Activated CD8-positive, alpha-beta memory T cell treated with anti-CD3 and anti-CD28 coated beads for 24 hours (primary cell): ENCODE measurements at places on chromosomes 3 and 15.

GRCh38 chr3:23319366-23320312 lies 116.5 kb downstream of the UBE2E2 start:
- DNase-seq = no peak

DNA sequence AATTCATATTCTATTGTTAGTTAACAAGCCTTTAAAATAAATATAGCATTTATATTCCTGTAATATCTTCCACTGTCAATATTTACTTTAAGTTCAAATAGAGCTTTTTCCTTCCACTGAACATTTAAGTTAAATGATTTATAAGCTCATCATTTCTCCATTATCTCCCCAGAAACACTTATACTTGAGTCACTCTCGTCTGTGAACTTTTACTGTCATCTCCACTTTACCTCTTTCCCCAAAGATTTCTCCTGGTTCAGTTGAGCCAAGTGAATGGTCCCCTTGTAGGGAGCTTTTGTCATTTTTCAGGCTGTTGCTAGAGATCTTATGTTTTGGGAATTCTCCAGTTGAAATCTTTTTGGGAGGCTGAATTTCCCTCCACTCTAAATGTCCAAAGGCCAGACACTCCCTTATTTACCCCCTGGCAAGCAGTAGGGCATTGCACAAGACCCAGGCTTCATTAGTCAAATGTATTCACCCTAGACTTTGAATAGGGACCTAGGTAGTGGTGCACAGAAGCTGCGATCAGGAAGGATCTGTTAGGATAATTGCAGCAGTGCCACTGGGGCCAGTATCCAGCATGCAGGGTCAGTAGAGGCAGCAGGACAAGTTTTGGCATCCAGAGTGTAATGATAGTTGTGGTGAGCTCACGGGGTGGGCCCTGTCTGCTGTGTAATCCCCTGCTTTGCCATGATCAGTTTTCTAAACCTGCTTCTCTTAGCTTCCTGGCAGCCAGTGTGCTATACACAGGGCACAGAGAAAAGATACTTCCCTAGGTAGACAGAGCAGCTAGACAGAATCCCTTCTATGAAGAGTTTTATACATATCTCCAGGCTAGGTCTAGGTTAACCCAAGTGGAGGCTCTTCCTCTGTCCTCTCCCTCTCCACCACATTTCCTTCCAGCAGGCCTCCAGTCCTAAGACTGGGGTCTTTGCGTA lies 356.5 kb upstream of the SLCO3A1 start:
- no peak for DNase-seq

- no peak for DNase-seq
Observed at GRCh38 chr15:46386356-46386755, 751.5 kb downstream of the SQOR start.

- no peak for DNase-seq
Observed at GRCh38 chr3:57048728-57049127, 11.7 kb upstream of the SPATA12 start.

- DNase-seq = no peak
Observed at GRCh38 chr3:65908588-65908987, 130.1 kb downstream of the MAGI1 start.

- no peak for DNase-seq
Observed at GRCh38 chr15:57651445-57651844, 55.1 kb upstream of the POLR2M start.

DNA sequence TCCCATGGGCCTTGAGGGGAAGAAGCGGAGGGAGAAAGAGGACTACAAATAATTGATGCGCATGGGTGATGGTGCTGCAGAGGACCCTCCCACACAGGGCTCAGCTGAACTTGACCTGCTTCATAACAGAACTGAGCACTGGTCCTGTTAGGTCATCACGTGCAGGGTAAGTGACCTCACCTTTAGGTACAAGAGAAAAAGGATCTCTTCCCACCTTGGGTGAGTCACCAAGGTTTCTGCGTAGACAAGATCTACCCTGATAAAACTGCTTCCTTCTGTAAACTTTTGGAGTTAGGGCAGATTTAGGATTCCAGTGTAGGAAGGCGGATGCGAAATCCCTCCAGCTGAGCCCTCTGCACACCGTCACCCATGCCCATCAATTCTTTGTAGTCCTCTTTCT lies 67.1 kb downstream of the FEM1B start:
- DNase-seq = no peak

DNA sequence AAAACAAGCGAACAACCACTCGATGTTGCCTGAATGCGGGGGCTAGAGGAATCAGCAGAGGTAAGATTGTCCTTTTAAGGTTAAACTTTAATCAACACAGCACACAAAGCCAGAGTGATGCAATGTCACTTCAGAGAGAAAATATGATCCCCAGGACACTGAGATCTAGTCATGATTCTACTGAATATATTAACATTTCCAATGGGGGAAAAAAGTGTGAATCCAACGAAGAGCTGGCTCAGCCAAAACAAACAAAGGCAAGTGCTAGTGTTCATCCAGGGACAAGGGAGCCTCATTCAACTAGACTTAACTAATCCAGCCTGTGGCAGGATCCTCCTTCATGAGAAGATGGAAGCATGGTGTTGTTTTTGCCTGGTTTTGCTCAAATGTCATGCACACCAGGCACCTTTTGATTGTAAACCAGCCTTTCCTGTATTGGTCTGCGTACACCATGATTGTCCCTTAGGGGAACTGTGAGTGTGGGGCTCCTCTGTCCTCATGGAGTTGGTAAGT lies 35.8 kb downstream of the SCG5 start:
- DNase-seq = no peak

- DNase-seq = no peak
Observed at GRCh38 chr3:58106640-58107039, 98.4 kb downstream of the FLNB start.

DNA sequence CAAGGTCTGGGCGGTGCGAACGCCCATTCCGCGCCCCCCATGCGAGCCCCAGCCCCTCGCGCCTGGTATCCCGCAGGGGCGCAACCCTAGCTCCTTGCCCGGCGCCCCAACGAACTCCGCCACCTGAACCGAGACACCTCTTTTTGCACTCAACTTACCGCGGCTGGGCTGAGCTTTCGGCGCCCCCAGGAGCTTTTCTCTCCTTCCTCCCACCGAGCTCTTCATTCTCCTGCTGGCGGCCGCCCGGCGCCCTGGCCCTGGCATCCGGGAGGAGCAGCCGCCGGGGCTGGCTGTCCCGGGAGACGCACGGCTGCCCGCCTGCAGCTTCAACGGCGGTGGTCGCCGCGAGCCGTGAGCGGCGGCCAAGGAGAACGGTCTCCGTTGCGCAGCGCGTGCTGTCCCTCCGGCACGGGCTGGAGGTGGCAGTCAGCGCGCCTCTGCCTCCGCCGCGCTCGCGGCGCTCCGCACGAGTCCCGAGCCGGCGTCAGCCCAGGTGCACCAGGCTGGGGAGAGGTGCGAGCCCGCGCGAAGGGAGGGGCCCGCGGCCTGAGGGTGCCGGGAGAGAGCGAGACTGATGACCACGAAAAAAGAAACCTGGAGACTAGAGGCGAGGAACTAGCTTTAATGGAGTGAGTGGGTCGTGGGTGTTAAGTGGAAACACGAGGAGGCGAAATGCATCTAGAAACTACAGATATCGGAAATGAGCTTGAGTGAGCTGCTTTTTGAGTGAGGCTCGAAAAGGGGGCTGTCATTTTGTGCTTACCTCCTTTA lies 621.5 kb upstream of the ZNF385D start:
- DNase-seq = no peak

DNA sequence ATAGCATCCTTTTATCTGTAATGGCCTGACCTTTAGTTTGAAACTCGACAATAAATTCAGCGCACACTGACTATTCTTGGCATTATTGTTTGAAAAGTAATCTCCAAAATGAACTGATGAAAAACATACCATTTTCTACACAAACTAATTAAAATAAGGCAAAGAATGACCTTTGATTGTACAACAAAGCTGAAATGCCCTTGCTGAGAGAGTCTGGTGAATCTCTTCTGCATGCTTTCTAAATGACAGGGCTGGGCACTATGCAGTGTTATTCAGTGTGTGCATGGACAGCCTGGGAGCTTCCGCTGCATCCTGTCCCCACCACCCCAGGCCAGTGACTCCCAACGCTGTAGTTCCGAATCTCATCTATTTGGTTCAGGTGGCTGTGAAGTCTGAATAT lies 530.8 kb downstream of the FOXP1 start:
- no peak for DNase-seq

- no peak for DNase-seq
Observed at GRCh38 chr3:112092496-112093179, 6.4 kb downstream of the C3orf52 start.

DNA sequence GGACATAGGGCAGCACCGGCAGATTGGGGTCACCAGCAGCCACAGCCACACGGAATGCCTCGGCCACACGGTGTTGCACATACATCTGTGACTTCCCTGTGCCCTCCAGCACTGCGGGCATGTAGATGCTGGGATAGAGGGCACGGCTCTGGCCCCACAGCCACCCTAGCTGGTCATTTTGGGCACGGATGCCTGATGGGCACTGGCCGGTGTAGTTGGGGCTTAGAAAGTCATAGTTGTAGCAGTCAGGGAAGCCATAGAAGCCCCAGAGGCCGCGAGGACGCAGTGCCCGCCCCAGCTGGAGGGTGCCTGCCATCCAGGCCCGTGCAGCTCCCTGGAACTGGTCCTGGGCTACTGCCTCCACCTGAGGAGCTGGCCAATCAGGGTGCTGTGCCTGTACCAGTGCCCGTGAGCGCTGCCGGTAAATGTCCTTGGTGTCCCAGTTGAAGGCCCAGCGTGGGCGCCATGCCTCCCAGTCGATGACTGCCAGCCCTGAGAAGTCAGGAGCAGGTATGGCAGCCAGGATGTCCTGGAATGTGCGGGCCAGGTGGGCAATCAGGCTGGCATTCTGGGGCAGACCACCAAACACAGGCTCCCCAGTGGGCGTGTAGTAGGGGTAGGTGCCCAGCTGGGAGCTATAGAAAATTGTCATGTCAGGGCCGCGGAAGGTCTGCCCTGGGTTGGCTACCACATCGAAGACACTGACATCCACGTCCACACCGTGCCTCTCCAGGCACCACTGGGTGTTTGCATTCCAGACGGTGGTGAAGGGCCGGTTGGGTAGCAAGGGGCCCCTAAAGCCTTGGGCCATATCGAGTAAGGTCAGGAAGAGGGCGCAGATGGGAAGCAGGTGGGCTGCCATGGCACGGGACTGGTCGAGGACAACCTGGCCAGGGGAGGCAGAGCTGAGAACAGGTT lies 1.0 kb downstream of the HYAL1 start:
- no peak for DNase-seq

GRCh38 chr3:172415323-172415722 lies 32.9 kb downstream of the GHSR start:
- no peak for DNase-seq

- DNase-seq = no peak
Observed at GRCh38 chr3:87248831-87249230, 21.7 kb downstream of the CHMP2B start.

DNA sequence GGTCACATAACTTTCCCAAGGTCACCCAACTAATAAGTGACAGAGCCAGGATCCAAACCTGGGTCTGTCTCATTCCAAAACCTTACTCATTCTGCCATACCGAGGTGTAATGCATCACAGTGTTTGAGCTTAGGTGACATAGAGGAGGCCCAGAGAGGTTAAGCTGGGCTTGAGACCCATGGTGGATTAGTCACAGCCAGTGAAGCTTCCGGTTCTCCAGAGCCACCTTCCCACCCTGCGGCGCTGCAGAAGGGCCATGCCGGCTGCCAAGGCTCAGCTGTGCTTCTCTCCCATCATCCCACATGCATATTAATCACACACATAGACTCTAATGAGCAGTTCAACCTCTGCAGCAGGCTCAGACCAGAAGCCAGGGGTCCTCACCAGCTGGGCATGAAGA lies 42.2 kb downstream of the SPSB4 start:
- DNase-seq = no peak

GRCh38 chr3:142724682-142725356 lies 985 bp downstream of the TRPC1 start:
- peak; percentile 75 for DNase-seq

DNA sequence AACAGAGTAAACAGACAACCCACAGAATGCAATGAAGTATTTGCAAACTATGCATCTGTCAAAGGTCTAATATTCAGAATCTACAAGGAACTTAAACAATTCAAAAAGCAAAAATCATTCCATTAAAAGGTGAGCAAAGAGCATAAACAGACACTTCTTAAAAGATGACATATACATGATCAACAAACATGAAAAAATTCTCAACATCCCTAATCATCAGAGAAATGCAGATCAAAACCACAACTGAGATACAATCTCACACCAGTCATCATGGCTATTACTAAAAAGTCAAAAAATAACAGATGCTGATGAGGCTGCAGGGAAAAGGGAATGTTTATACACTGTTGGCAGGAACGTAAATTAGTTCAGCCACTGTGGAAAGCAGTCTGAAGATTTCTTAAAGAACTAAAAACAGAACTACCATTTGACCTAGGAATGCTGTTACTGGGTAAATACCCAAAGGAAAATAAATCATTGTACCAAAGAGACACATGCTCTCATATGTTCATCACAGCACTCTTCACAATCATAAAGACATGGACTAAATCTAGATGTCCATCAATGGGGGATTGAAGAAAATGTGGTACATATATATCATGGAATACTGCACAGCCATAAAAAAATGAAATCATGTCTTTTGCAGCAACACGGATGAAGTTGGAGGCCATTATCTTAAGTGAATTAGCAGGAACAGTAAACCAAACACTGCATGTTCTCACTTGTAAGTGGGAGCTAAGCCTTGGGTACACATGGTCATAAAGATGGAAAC lies 393.3 kb upstream of the CBLB start:
- DNase-seq = no peak

DNA sequence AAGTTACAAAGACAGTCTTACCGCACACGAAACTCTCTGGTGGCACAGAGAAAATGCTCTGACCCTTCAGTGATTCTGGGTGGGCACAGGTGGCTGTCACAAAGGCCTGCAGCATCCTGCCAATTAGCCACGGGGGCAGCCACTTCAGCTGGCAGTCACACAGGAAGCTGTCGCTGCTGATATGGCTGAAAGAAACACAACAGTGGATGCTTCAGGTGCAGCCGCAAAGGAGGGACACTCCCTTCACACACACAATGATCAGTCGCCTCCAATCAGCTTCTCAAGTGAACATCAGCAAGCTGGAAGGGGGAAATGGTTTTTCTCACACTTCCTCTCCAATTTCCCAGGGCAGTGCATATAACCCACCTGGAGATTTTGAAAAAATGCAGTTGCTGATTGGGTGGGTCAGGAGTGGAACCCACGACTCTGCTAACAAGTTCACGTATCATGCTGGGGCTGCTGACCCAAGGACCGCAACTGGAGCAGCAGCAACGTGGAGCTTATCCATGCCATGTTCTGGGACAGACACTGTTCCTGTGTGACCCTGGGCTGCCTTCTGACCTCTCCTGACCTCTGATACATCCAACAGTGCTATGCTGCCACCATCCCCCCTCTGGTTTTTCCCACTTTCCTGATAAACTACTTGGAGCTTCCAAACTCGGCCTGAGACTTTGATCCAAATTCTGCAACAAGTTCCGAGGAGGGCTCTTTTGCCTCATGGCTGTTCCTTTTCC lies 106.6 kb downstream of the LRIG1 start:
- peak; percentile 65 for DNase-seq

GRCh38 chr3:48155122-48155521 lies 33.1 kb downstream of the CDC25A start:
- no peak for DNase-seq
